Heart right ventricle (tissue), 16 donors: ENCODE measurements at places on chromosomes 4 and X.

DNA sequence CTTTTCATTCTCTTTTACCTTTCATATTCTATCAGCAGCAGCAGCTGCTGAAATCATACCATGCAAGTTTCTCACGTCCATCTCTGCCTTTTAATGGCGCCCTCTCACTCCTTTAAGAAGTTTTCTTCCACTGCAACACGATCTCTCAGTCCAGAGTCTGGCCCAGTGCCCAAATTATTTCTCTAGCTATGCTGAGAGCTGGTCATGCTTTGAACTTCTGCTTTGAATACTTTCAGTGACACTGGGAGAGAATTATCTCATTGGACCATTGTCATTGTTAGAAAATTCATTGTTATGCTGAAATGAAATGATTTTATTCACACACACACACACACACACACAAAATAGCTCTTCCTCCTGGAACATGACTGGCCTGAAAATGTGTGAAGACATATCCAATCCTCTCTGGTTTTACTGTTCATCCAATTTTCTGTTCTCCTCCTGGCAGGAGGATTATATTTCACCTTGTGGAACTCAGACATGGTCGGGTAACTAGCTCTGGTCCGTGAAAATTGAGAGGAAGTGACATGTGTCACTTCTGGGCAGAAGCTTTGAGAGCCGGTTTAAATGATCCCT lies 1.3 kb upstream of the PDHA1 start:
- DNase-seq = no peak

DNA sequence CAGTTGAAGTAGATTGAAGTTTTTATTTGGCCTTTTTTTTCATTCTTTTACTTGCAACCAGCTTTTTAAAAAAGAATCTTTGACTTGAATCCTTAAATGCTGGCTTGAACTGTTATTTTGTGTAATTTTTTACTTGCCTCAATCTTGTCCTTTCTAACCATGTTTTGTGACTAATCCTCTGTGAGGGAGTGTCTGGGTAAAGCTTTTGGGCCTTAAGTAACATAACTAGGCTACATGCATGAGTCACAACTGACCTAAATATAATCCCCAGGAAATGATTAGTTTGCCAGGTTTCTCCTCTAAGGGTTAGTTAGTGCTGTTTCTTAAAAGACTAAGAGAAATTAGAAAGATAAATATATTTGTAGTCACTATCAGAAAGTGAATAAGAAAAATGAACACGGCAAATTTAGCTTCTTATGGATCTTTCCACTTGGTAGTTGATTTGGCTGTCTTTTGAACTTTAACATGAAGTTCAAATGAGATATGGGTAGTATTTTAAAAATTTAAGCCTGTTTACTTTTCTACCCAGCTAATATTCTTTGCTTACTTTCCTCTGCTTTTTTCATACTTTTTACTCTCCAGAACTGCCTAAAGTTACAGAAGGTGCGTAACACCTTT lies 13.0 kb downstream of the EXOC1 start:
- DNase-seq = no peak

- DNase-seq = no peak
Measured at GRCh38 chr4:15361529-15361928, 66.3 kb upstream of the C1QTNF7 start.

- DNase-seq = no peak
Measured at GRCh38 chrX:79719568-79720231, 294.9 kb upstream of the TBX22 start.

DNA sequence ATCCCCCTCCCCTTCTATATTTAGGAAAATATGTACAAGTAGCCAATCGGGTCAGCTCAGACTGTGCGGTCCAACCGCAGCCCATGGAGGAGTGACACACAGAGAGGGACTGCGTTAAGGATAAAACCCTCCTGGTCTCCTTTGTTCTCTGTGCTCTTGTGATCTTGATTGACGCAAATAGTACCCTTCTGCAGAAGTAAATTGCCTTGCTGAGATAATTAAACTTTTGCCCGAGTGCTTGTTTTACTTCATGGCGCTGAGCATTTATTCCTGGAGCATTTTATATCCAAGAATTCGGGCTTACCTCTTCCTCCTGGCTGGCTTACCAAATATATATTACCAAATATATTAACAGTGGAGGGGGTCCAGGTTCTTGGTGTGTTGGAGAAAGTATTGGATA lies 184.2 kb downstream of the STAG2 start:
- no peak for DNase-seq

DNA sequence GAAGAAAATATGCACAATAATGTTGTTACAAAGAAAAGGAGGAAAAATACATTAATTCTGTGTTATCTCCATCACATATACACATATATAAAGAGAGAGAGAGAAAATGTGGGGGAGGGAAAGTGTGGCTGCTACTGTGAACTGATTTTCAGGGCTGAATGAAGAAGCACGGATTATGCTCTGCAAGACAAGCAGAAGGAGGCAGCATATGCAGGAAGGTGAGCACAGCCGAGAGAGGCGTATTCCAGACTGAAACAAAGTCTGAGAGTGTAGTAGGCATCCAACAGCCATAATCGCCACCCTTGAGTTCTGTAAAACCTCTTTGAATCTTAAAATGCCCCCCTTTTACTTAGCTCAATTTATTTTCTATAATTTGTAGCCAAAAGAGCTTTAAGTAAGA lies 1081.8 kb upstream of the GRID2 start:
- no peak for DNase-seq

DNA sequence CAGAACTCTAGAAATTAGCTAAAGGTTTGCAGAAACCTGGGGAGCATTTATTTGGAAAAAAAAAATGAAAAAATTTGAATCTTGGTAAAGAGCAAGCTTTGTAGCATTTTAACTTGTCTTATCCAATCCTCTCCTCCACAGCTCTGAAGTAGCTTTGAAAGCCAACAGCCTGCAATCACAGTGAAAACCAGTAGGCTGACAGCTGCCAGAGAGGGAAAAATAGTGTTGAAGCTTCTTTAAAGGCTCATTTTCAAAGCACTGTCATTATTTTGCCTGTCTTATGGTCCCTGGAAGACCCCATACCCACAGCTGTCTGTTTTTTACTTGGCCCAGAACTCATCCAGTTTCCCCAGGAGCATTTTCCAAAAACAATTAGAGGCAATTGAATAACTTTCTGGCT lies 230.8 kb upstream of the EDNRA start:
- no peak for DNase-seq

- DNase-seq = no peak
Measured at GRCh38 chrX:154827194-154828015, 7.1 kb downstream of the SMIM9 start.

DNA sequence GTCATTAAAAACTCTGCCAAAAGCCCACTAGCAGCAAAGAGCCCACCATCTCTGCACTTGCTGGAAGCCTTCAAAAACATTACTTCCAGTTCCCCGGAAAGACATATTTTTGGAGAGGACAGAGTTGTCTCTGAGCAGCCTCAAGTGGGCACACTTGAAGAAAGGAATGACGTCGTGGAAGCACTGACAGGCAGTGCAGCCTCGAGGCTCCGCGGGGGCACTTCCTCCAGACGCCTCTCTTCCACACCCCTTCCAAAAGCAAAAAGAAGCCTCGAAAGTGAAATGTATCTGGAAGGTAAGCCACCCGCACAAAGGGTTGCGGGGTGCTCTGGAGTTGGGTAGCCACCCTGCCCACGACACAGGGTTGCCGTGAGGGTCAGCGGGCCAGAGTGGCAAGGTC lies 25.9 kb downstream of the OFD1 start:
- no peak for DNase-seq

DNA sequence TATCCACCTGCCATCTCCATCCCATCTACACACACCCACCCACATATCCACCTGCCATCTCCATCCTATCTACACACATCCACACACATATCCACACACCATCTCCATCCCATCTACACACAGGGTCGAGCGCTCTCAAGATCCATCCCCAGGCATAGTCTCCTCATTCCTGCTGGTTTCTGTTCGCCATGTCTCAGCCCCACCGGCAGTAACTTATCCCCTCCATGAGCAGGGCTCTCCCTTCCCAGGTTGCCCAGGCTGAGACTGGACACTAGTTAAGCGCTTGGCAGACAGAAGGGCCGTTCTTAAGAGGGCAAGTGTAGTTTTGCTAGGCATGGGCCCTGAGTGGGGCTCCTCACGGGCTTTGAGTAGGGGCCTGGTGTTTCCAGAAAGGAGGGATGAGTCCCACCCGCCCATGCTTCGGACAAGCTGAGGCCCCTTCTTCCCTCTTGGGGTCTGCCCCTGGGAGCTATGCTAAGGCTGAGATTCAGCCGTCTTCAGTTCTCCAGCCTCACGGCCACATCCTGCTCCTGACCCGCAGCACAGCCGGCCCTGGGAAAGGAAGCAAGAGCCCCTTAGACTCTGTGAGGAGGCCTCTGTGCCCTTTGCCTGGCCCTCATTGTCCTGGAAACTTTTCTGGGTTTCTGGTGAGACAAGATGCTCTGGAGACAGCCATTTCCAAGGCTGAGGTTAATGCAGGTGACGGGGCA lies 20.4 kb downstream of the TMEM271 start:
- no peak for DNase-seq

- DNase-seq = peak; percentile 54
Measured at GRCh38 chr4:82739287-82740190, 59.1 kb downstream of the SCD5 start.
